ENCODE measurements at places on chromosomes 5 and 9. TPM values are rescaled to one million over a fixed set of nuclear protein-coding genes. Genes with fewer than 3 reads are reported as not detected.

GRCh38 chr5:36536616-36537005, 69.8 kb upstream of the SLC1A3 start:
- no peak for DNase-seq
- H3K27me3 ChIP-seq: peaks cover 4% of the 10 kb centered on the region
- no peaks in the 10 kb centered on the region for H3K36me3 ChIP-seq
- no peak overlapping the region for H3K4me3 ChIP-seq
- no peaks in the 10 kb centered on the region for H3K4me1 ChIP-seq
- H3K27ac ChIP-seq: no peak overlapping the region

WDR38 gene
- total RNA-seq: not detected

DNA sequence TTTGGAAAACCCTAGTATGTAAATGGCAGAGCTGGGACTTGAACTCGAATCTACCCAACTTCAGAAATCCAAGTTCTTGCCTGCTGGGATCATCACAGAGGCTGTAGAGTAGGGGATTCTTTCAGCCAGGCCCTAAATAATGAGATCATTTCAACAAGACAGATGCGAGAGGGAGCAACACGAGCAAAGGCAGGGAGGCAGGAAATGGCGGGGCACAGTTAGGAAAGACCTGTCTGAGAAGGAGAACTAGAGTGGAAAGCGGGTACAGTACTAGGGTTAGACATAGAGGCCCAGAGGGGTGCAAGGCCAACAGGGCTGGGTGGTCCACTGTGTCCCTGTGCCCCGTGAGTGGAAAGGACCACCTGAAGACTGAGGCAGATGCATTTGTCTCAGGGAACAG, 46.1 kb downstream of the MVB12B start:
- H3K27me3 ChIP-seq: peaks cover 3% of the 10 kb centered on the region
- DNase-seq: no peak
- H3K4me3 ChIP-seq: no peak overlapping the region
- H3K4me1 ChIP-seq: peaks cover 25% of the 10 kb centered on the region
- no peaks in the 10 kb centered on the region for H3K36me3 ChIP-seq
- H3K27ac ChIP-seq: no peak overlapping the region

DNA sequence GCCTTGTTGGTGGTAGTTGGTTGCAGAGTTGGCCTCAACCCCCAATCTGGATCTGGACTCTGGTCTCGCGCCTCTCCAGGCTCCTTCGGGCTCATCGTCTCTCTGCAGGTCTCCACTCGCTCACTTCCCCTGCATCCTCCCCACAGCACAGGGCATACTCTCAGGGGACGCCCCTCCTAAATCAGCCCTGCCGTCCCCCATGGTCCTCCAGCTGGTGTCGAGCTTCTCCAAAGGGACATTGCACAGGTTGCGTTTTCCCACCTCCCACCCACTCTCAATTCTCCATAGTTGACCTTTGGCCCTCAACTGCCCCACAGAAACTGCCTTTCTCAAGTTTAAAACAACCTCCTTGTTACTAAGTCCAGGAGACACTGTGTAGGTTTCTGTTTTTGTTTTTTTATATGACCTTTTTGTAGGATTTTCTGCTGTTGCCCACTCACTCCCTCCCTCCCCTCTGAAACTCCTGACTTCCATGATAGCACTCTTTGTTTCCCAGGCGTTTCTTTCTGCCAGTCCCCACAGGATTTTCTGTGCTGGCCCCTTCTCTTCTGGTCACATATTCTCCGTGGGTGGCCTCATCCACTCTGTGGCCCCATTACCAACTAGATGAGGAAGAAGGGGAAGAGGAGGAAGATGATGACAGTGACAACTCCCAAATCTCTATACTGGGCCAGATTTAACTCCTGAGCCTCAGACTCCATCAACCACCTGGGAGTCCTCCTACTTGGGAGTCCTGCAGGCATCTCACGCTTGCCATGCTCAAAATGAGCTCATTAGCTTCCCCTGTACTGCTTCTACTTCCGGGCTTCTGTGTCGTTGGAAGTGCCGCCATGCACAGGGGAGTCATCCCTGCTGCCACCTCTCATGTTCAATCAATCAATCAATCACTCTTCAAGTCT, 50.3 kb downstream of the ALG2 start:
- peaks cover 42% of the 10 kb centered on the region for H3K4me1 ChIP-seq
- DNase-seq: no peak
- no peaks in the 10 kb centered on the region for H3K36me3 ChIP-seq

- no peaks in the 10 kb centered on the region for H3K4me1 ChIP-seq
- no peaks in the 10 kb centered on the region for H3K27me3 ChIP-seq
- no peak overlapping the region for H3K27ac ChIP-seq
- no peaks in the 10 kb centered on the region for H3K36me3 ChIP-seq
- no peak for DNase-seq
These were observed 484.7 kb downstream of the IRX1 start for GRCh38 chr5:4080370-4080769.

DNA sequence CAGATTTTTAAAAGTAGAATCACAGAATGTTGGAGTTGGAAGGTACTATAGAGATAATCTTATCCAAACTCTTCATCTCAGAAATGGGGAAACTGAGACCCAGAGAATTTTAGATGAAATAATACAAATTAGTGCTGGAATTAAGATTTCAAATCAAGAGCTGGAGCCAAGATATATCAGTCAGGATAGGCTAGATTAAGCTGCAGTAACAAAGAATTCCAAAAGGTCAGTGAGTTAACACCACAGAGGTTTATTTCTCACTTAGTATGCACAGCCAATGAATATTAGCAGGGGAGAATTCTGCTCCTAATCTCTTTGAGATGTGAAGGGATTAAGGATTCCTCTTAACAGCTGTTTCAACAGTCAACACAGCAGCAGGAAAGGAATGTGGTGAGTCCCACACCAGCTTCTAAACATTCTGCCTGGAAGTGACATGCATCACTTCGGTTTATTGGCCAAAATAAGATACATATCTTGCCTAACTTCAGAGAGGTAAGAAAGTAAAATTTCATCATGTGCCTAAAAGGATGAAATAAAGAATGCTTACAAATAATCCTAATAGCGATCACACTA, 136.8 kb downstream of the FRMD3 start:
- no peak overlapping the region for H3K27ac ChIP-seq
- peaks cover 8% of the 10 kb centered on the region for H3K27me3 ChIP-seq
- no peak overlapping the region for H3K4me3 ChIP-seq
- DNase-seq: no peak
- no peaks in the 10 kb centered on the region for H3K4me1 ChIP-seq

PCDHGC5 gene
- total RNA-seq: not detected

DNA sequence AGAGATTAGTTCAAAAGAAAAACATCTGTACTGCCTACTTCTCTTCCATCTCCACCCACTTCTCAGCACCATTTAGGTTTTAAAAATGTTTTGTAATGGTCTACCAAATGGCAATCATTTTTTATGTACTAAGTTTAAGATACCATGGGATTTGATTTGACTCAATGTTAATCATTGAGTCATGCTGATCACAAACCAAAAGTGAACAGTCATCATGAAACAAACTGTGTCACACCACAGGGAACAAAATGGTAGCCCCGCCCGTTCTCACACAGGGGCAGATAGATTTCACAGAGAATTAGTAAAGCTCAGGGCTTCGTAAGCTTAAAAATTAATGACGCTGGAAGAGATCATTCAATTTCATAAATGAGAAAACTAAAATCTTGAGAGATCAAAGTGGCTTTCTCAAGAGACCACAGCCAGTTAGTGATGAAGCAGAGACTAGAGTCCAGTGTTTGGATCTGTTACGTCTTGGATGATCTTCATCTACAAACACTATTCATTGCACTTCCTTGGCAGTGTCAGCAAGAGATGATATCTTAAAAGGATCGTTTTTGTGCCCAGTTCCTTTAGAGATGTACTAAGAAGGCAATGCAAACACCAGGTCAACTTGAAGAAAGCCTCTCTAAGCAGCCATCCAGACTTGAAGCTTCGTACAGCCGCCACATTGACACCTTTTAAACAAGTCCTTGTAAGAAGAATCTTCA, 33.9 kb upstream of the TRIO start:
- no peak overlapping the region for H3K4me3 ChIP-seq
- H3K4me1 ChIP-seq: peaks cover 26% of the 10 kb centered on the region
- peaks cover 7% of the 10 kb centered on the region for H3K27me3 ChIP-seq
- H3K36me3 ChIP-seq: no peaks in the 10 kb centered on the region
- peak; percentile 5 for DNase-seq
- no peak overlapping the region for H3K27ac ChIP-seq

BAAT gene
- total RNA-seq: 0.08 TPM

NKD2 gene
- total RNA-seq: 3.2 TPM

DNA sequence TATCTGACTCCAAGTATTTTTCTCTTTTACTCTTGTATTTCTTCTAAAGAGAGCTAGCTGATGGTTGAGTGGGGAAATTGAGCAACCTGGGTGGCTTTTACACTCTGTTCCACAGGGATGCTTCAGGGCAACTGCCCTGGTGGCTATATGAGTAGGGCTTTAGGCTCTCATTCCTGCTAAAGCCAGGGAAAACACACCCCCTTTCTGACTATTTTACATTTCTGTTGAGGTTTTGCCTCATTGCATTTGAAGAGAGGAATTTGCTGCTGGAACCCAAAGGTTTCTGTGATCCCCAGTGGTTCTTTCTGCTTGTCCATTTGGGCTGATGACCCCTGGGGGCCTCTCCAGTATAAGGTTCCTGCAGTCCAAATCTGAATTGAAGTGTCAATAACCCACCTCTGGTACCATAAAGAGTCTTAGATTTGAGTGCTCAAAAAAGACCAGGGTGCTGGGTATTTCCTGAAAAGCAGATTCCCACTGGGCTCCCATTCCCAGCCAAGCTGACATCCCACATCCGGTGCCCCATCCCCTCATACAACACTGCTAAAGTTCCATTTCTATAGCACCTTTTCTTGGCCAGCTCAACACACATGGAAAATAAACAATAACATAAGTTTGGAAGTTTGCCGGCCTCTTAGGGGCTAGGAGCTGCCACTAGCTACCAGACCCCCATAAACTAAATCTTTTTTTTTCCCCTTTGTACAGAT, 59.5 kb downstream of the PAPPA start:
- DNase-seq: no peak
- no peak overlapping the region for H3K4me3 ChIP-seq
- no peaks in the 10 kb centered on the region for H3K36me3 ChIP-seq
- H3K27ac ChIP-seq: no peak overlapping the region

GRCh38 chr5:123709422-123709821, 197.4 kb downstream of the CSNK1G3 start:
- no peaks in the 10 kb centered on the region for H3K36me3 ChIP-seq
- H3K4me3 ChIP-seq: no peak overlapping the region
- H3K27me3 ChIP-seq: peaks cover 2% of the 10 kb centered on the region
- DNase-seq: no peak
- H3K27ac ChIP-seq: no peak overlapping the region
- no peaks in the 10 kb centered on the region for H3K4me1 ChIP-seq

DNLZ gene
- 35.2 TPM for total RNA-seq

Measured in activated T-helper 1 cell treated with anti-CD3 and anti-CD28 coated beads, Interleukin-12 subunit alpha, Interleukin-12 subunit beta, Interleukin-2, Interleukin-4 antibody, amounts not matched to agents 30 ng/mL and 10 ng/mL and 1 ng/mL, durations not matched to agents 14 hours and 24 hours and 36 hours (primary cell).